ENCODE measurements at places on chromosomes 2 and 18.

DNA sequence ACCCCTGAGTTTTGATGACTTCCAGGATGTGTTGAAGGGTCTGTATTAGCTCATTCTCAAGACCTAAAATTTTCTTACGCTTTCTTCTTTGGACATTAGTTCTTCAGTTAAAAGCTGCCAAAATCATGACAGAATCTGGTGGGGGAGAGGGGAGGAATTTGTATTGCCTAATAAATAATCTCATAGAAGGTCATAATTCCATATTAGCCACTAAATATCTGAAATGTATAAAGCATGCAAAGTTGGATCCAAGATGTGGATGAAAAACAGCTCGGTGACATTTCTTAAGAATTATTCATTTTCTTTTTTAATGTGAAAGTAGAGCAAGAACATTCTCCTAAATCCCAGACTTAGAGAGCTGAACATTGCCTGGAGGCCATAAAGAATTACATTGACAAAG lies 120.1 kb downstream of the MMADHC start:
- DNase-seq: no peak

DNA sequence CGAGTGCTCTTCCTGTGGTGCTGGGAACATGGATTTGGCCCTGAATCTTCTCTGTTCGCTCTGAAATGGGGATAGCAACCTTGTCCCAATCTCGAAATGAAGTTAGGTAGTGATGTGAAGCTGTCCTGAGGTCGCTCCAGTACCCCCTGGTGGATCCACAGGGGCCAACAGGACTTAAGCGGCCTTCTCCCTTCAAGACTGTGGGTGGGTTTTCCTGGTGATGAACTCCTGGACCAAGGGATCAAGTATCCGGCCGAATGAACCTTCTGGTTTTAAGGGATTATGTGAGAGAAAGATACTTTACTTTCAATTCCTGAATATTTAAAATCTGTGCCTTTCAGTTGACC lies 156.5 kb downstream of the NAPG start:
- DNase-seq: no peak

DNA sequence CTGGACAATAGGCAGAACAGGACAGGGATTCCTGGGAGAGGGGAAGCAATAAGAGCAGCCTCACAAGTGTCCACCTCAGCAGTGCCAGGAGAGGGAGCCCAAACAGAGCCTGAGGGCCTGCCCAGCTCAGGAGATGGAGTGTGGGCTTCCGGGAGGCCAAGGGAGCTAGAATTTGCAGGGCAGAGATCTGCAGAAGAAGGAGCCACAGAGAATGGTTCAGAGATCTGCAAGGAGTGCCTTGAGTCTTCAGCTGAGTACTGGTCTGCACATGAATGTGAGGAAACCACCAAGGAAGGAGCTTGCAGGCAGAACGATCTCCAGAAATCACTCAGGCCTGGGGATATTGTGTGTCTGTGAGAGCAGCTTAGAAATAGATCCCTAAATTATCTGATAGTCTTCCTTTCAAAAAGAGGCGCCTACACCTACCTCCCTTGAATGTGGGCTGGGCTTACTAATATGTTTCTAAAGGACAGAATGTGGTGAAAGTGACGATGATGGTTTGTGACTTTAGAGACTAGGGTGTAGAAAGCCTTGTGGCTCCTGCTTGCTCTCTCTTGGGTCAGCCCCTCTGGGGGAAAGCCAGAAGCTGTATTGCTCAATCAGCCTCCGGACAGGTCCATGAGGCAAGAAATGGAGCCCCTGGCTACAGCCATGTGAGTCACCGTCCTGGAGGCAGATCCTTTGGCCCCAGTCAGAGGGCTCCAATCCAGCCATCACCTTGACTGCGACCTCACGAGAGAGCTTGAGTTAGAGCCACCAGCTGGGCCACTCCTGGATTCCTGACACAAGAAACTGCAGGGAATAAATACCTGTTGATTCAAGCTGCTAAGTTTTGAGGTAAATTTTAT lies 7.6 kb upstream of the LPIN1 start:
- DNase-seq: no peak

GRCh38 chr2:62393293-62393692 lies 112.7 kb downstream of the TMEM17 start:
- DNase-seq: no peak

DNA sequence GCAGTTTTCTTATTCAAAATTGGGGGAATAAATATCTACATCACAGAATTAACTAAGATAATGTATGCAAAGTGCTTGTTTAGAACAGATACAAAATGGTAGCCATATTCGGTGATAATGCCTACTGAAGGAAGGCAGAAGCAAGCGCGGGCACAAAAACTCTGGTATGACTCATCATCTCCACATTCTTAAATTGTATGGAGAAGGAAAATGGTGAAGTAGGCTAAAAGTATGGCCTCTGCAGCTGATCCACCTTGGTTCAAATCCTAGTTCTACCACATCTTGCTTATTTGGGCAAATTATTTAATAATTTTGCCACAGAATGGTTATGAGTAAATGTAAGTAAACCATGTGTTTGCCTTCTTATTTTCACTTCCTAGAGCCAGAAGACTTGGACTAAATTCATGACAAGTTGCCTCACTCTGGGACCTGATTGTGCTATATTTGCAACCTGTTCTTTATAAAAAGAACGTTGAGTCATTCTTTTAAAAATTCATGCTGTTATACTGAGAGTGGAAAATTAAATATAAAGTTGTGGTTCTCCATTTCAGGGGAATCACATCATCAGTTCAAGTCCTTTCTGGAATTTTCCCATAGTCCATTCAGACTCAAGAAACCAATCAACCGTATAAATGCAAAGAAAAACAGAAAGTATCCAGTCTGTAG lies 9.0 kb upstream of the CDK15 start:
- no peak for DNase-seq

- no peak for DNase-seq
These were observed 175.5 kb downstream of the AGAP1 start for GRCh38 chr2:235669269-235669831.

DNA sequence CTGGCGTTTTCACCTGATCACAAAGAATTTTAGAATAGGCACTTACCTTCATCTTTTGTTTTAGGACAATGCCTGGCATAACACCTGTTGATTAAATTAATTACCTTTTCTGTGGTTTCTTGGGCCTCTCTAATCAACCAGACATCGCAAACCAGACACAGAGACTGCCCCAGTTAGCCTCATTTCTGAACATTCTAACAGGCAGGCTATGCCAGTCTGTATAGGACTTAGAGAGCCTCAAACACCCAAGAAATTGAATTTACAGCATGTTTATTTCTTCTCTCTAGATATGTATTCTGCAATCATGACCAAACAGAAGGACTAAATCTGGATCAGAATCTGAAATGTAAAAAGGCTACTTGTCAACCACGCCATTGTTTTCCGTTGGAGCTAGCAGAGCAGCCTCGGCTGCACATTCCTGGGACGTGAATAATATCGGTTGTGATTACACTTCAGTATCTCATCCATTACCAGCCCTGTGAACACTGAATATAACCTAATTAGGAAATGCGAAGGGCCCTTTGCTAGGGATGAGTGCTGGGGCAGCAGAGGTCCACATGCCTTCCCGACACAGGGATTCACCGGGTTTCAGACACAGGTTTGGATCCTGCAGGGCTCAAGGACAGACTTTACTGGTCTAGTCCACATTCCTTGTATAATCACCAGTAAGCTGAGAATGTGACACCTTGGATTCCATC lies 17.5 kb upstream of the CDC42EP3 start:
- DNase-seq: no peak

GRCh38 chr2:99786636-99787390 lies 297.0 kb upstream of the REV1 start:
- no peak for DNase-seq

- DNase-seq: no peak
These were observed 105.7 kb upstream of the RPRM start for GRCh38 chr2:153584244-153584643.

DNA sequence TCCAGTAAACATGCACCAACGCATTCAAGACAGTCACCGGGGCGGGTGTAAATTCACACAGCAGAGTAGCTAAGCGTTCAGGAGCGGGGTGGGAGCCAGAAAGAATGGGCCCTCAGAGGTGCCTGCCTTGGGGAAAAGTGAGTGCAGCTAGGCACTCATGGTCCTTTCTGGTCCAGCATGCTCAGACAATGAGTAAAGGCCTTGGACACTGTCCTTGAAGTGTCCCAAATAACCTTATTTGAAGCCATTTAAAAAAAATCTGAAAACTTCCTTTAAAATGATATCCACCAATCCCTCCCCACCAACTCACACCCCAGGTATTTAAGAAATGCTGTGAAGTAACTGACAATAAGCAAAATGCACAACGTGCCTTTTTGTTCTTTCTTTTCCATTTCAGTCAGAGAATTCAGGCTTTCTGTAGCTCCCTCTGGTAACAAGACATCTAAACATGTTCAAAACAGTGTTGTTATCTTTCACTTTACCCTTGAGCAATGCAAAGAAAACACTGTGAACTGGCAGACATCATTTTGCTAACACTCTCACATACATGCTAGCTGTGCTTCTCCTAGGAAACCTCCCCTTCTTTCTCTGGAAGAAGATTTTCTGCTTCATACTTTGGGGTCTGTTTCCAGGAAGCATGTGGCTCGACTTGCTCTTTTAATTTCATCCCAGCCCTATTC lies 445.1 kb upstream of the SPRED2 start:
- no peak for DNase-seq

- DNase-seq: no peak
These were observed 198.8 kb downstream of the IRS1 start for GRCh38 chr2:226600802-226601201.

DNA sequence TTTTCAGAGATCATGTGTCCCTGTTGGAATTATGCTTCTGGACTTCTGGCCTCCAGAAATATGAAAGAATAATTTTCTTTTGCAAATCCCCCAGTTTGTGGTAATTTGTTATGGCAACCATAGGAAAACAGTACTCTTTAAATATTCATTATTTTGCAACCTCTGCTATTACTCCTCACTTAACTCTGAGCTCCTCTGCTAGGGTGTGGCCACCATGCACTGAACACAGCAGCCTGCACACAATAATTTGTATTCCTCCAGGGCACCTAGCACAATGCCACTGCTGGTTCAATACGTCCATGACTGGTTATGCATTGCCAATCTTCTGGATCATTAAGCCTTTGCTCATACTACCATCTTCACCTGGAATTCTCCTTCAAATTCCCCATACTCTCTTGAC lies 232.0 kb downstream of the CNTNAP5 start:
- no peak for DNase-seq

- DNase-seq: no peak
These were observed 1.7 kb downstream of the FZD7 start for GRCh38 chr2:202035089-202035940.

GRCh38 chr2:65413610-65414009 lies 18.8 kb downstream of the SPRED2 start:
- DNase-seq: no peak

DNA sequence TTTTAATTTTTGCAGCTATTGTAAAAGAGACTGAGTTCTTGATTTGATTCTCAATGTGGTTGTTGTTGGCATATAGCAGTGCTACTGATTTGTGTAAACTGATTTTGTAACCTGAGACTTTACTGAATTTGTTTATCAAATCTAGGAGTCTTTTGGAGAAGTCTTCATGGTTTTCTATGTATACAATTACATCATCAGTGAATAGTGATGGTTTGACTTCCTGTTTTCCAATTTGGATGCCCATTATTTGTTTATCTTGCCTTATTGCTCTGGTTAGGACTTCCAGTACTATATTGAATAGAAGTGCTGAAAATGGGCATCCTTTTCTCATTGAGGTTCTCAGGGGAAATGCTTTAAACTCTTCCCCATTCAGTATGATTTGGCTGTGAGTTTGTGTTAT lies 99.7 kb downstream of the GULP1 start:
- DNase-seq: no peak

GRCh38 chr2:230863031-230863430 lies 1.7 kb upstream of the ITM2C start:
- no peak for DNase-seq

DNA sequence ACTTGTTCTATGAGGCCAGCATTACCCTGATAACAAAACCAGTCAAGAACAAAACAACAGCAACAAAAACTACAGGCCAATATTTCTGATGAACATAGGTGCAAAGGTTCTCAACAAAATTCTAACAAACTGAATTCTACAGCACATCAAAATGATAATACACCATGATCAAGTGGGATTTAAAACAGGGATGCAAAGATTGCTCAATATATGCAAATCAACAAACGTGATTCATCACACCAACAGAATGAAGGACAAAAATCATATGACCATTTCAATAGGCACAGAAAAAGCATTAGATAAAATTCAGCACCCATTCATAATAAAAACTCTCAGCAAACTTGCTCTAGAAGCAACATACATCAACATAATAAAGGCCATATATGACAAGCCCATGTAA lies 173.6 kb downstream of the CAMKMT start:
- DNase-seq: no peak

DNA sequence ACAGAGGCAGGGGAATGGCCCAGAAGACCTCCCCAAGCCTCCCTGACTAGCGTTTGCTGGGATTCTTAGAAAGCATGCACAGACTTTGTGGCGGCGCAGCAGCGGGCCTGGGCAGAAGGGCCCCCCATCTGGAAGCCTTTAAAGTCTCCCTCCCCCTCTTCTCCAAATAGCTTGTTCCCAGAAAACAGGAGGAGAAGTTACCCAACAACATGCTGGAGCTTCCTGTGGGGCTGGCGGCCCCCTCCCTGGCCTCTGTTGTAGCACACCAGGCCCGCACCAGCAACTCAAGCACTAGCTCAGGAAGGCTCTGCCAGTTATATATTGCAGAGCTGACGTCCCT lies 334.8 kb downstream of the DYSF start:
- DNase-seq: no peak

DNA sequence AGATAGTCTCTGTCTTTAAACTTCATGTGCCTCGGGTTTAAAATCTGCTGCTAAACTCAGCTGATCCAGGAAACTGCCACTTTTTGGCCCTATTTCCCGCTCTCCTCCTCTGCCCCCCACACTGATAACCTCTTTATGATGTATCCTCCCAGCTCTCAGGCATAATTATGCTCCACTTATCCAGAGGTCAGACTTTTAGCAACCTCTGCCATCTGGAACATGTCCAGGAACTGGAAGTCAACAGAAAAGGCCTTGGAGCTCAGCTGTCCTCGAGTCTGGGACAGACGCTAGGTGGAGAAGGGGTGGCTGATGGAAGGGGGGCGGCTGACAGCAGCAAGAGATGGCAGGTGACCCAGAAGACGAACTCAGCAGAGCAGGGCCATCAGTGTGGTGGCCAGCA lies 41.2 kb downstream of the ASAP2 start:
- DNase-seq: no peak

DNA sequence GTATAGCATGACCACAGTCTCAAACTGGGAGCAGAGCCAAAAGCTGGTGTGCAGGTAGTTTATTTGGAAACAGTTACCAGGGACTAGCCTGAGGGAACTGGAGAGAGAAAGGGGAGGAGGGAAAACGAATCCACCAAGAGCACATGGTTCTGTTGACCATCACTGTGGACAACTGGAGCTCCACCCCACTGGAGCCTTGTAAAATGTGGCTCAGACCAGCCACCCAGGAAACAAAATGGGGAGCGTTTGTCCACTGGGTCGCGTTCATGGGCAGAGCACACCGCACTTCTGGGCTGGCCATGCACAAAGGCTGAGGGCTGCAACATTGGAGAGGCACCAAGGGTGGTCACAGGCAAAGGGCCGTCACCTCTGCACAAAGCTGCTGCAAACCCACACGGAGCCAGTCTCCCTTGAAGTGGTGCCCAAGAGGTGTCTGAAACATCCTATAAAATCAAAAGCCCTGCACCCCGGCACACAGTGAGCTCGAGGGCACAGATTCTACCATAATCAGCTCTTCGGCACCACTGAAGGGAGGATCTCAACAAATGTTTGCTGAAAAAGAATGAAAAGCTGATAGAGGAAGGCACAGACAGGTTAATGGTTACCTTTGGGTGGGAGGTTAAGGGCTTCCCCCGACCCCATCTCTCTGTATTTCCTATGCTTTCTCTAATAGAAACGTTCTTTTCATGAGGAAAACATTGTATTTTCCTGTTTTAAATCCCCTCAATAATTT lies 192.9 kb downstream of the INHBB start:
- no peak for DNase-seq
